H1 (cell line): ENCODE measurements at places on chromosomes 2 and 18.
A peak's percentile ranks its signal among the peaks of the same experiment; 100 is the strongest.

DNA sequence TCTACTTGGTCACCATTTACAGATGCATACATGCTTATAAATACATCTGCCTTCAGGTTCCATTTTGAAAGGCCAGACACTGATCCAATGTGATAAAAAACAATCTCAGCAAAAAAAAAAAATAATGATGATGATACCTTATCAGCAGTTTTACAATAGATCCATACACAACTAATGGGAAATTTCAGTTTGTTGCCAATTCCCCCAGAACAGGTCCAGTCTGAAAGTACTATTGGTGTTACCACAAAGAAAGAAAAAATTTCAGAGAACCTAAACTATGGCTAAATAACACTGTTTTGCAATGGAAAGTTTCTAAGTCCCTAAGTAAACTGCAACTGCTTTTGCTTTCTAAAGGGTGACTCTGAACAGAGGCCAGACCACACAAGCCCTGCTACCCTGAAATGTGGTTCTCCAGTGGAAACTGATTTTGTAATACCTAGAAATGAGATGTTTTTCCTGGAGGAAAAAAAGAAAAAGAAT, 54.1 kb downstream of the LPIN2 start:
- no peaks in the 10 kb centered on the region for H3K4me1 ChIP-seq
- DNase-seq = no peak
- no peaks in the 10 kb centered on the region; the same call in none of the 2 replicates for H3K36me3 ChIP-seq
- H3K27me3 ChIP-seq = no peaks in the 10 kb centered on the region
- no peak overlapping the region for H3K27ac ChIP-seq

- H3K27me3 ChIP-seq = no peaks in the 10 kb centered on the region
- H3K36me3 ChIP-seq = no peaks in the 10 kb centered on the region
- H3K27ac ChIP-seq = no peak overlapping the region
- H3K4me1 ChIP-seq = no peaks in the 10 kb centered on the region
- DNase-seq = no peak
Measured at GRCh38 chr2:134982603-134983002, 64.0 kb downstream of the CCNT2 start.

GRCh38 chr2:28952836-28953211, 28.3 kb upstream of the TOGARAM2 start:
- no peaks in the 10 kb centered on the region for H3K27me3 ChIP-seq
- H3K4me3 ChIP-seq = no peak overlapping the region
- peaks cover 20% of the 10 kb centered on the region for H3K36me3 ChIP-seq
- no peak overlapping the region for H3K27ac ChIP-seq
- peaks cover 4% of the 10 kb centered on the region; the same call in 1 of the 2 replicates for H3K4me1 ChIP-seq
- no peak for DNase-seq

- no peaks in the 10 kb centered on the region for H3K36me3 ChIP-seq
- H3K4me3 ChIP-seq = no peak overlapping the region
- H3K27me3 ChIP-seq = no peaks in the 10 kb centered on the region
Measured at GRCh38 chr2:162475661-162476060, 131.7 kb downstream of the GCA start.

- H3K27me3 ChIP-seq = no peaks in the 10 kb centered on the region
- H3K4me1 ChIP-seq = no peaks in the 10 kb centered on the region
- DNase-seq = no peak
- no peak overlapping the region for H3K4me3 ChIP-seq
Measured at GRCh38 chr2:214706986-214707385, 102.5 kb downstream of the BARD1 start.

GRCh38 chr18:51168026-51168742, 29.3 kb downstream of the MEX3C start:
- H3K4me1 ChIP-seq = peaks cover 14% of the 10 kb centered on the region
- H3K36me3 ChIP-seq = no peaks in the 10 kb centered on the region
- H3K27me3 ChIP-seq = no peaks in the 10 kb centered on the region; the same call in 1 of the 2 replicates

DNA sequence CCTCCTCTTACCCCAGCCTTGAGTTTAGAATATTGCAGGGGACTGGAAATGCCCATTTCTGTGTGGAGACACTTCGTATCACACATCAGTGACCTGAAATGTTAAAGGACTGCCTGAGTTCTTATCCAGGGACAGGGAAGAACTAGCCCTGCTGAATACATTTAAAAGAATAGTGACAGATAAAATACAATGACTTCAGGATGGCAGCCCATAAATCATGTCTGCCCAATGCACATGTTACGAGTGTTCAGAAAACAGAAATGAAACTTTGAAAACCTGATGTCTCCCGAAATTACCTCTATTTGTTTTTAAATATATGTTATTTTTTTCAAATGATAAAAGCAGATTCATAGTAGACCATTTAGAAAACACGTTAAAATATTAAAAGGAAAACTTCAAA, 22.3 kb upstream of the RAB12 start:
- H3K4me1 ChIP-seq = no peaks in the 10 kb centered on the region; the same call in 1 of the 2 replicates
- no peak for DNase-seq
- no peaks in the 10 kb centered on the region for H3K27me3 ChIP-seq
- H3K4me3 ChIP-seq = no peak overlapping the region
- H3K36me3 ChIP-seq = no peaks in the 10 kb centered on the region

GRCh38 chr2:96198921-96199320, 9.7 kb downstream of the STARD7 start:
- H3K27ac ChIP-seq = no peak overlapping the region
- H3K4me1 ChIP-seq = no peaks in the 10 kb centered on the region
- H3K27me3 ChIP-seq = no peaks in the 10 kb centered on the region

GRCh38 chr2:54708584-54709335, 14.7 kb upstream of the EML6 start:
- peak; percentile 73 for DNase-seq
- H3K4me1 ChIP-seq = no peaks in the 10 kb centered on the region
- peak overlapping the region; percentile 61 for H3K4me3 ChIP-seq
- no peak overlapping the region for H3K27ac ChIP-seq
- no peaks in the 10 kb centered on the region for H3K36me3 ChIP-seq

DNA sequence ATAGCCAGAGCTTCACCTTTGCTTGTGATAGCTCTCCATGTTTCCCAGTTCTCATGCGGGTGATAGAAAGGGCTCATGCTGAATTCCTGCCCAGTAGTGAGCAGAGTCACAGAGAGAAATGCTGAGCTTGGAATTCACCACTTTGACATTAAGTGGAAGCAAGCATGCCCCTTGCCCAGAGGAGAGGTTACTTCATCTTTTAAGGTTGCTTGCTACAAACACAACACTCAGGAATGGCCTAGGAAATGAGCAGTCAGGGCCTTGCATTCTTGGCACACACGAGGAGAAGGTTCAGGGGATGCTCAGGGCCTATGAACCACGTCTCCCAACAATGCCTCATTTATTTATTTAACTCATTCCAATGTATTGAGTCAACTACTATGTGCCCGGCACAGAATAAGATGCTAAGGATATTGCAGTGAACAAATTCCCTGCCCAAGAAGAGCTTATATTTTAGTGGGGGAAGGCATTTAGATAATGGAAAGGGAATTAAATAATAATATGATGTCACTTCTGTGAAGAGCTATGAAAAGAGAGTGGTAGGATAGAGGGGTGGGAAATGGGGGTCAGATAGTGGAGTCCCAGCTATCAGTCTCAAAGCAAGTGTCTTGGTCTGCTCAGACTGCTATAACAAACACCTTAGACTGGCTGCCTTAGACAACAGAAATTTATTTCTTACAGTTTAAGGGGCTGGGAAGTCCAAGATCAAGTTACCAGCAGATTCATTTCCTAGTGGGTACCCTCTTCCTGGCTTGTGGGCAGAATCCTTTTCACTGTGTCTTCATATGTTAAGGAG, 42.1 kb downstream of the DDX18 start:
- peaks cover 16% of the 10 kb centered on the region; the same call in 1 of the 2 replicates for H3K27me3 ChIP-seq
- H3K27ac ChIP-seq = no peak overlapping the region
- H3K36me3 ChIP-seq = no peaks in the 10 kb centered on the region
- H3K4me3 ChIP-seq = no peak overlapping the region

DNA sequence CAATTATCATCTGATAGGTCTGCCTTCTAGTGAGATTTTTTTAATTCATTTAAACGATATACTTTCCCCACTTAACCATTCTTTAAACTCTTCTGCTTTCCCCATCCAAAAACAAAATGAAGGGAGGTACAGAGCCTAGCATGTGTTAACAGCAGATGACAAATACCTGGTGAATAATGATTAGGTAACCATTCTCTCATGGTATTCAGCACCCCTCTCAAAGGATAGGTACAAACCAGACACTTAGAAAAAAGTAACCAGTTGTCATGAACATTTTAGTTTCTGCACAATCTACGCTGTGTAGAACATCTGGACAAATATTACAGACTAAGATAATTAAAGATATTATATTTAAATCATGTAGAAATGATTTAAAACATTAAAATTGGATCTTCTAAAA, 56.3 kb downstream of the DNAH7 start:
- no peak for DNase-seq
- H3K4me3 ChIP-seq = no peak overlapping the region
- H3K27me3 ChIP-seq = no peaks in the 10 kb centered on the region
- H3K4me1 ChIP-seq = no peaks in the 10 kb centered on the region
- H3K36me3 ChIP-seq = no peaks in the 10 kb centered on the region

- H3K36me3 ChIP-seq = no peaks in the 10 kb centered on the region
- no peaks in the 10 kb centered on the region for H3K27me3 ChIP-seq
- H3K4me3 ChIP-seq = no peak overlapping the region
- no peak for DNase-seq
- no peaks in the 10 kb centered on the region for H3K4me1 ChIP-seq
- H3K27ac ChIP-seq = no peak overlapping the region
Measured at GRCh38 chr18:41905786-41906527, 49.1 kb upstream of the PIK3C3 start.

- H3K36me3 ChIP-seq = no peaks in the 10 kb centered on the region
- no peak overlapping the region for H3K27ac ChIP-seq
- no peak overlapping the region for H3K4me3 ChIP-seq
- H3K4me1 ChIP-seq = no peaks in the 10 kb centered on the region
Measured at GRCh38 chr2:109508556-109508955, 105.2 kb downstream of the SEPTIN10 start.

DNA sequence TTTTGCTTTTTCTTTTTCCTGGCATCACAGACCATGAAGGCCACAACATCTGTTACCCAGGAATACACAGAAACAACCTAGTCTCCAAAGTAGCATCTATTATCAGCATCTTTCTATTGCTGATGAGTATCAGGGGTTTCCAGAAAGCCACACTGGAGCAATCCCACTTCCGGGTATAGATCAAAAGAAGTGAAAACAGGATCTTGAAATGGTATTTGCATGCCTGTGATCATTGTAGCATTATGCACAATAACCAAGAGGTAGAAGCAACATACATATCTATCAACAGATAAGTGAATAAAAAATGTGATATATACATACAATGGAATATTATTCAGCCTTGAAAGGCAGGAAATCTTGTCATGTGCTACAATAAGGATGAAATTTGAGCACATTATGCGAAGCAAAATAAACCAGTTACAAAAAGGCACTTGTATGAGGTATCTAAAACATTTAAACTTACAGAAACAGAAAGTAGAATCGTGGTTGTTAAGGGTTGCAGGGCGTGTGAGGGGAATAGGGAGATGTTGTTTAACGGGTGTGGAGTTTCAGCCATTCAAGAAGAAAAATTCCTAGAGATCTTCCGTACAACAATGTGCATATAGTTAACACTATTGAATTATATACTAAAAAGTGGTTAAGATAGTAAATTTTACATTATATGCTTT, 115.1 kb downstream of the KCNE4 start:
- no peak overlapping the region for H3K4me3 ChIP-seq
- H3K27ac ChIP-seq = no peak overlapping the region
- no peaks in the 10 kb centered on the region for H3K36me3 ChIP-seq
- DNase-seq = no peak
- H3K27me3 ChIP-seq = no peaks in the 10 kb centered on the region
- no peaks in the 10 kb centered on the region for H3K4me1 ChIP-seq

- H3K36me3 ChIP-seq = no peaks in the 10 kb centered on the region
- H3K27ac ChIP-seq = no peak within 1 kb of the TSS
Measured at GRCh38 chr2:86790676-86791572, at the start of gene CD8A. Gene CD8A (minus strand): TSS chr2:86790913. CDS start chr2:86790825, 88 bp downstream.

DNA sequence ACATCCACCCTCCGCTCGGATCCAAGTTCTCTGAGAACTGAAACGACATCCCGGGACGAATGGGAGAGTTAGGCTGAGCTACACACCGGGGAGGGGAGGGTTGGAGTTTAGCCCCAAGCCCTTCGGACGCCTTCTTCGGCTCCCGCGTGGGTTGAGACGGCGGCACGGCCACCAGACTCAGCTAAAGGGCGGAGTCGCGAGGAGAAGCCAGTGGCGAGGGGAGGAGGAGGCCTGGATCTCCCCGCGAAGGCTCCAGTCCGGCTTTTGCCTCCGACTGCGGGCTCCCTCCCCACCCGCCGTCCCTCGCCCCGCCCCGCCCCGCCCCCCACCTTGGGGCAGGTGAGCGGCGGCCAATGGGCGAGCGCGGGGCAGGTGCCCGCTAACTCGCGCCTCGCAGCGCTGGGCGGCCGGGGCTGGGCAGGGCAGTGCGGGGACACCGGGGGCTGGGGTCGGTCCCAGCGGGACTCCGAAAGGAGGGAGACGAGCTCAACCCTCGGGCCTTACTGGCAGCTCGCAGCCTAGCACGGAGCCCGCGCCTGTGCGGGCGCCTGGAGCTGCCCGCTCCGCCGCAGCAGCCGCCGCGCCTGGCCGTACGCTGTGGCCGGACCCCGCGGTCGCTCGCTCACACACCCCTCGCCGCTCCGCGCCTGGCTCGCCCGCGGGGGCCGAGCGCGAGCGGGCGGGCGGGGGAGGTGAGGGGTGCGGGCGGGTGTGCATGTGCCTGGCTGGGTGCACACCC, at the start of gene EMX1:
Gene EMX1 (plus strand): TSS at position 382 of the 739 bp plus-strand sequence. CDS start 334 bp downstream, at position 716.
- peaks cover 35% of the 10 kb centered on the region for H3K4me1 ChIP-seq
- H3K27me3 ChIP-seq = peaks cover 96% of the 10 kb centered on the region
- H3K27ac ChIP-seq = no peak within 1 kb of the TSS

- H3K27me3 ChIP-seq = no peaks in the 10 kb centered on the region
- H3K4me1 ChIP-seq = peaks cover 5% of the 10 kb centered on the region
- DNase-seq = no peak
- H3K27ac ChIP-seq = no peak overlapping the region
Measured at GRCh38 chr2:85278361-85278760, 49.4 kb downstream of the TGOLN2 start.

GRCh38 chr18:77671456-77672167, 422.0 kb downstream of the GALR1 start:
- 0 out of 2 replicates have a peak, but pooled peaks cover 2% of the 10 kb centered on the region for H3K4me1 ChIP-seq
- no peak overlapping the region for H3K4me3 ChIP-seq
- no peaks in the 10 kb centered on the region for H3K27me3 ChIP-seq
- no peak overlapping the region for H3K27ac ChIP-seq
- DNase-seq = no peak
- H3K36me3 ChIP-seq = no peaks in the 10 kb centered on the region

DNA sequence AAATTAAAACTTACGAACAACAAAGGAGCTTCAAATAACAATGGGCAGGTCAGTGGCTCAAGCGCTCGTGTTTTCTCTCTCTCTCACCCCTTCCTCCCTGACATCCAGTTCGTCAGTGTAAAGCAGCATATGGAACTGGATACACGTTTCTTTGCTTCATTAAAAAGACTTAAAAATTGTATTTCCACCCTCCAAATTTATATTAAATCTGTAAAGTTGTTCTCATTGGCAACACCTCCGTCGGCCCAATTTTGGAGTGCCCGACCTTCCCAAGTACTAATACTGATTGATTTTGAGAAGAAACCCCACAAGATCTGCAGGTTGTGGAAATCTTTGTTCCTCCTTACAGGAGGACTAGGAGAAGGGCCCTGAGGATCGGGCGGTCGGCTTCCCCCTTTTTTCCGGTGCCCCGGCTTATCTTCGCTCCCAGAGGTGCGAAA, 2.2 kb downstream of the TBR1 start:
- peaks cover 12% of the 10 kb centered on the region for H3K4me1 ChIP-seq
- H3K27ac ChIP-seq = no peak overlapping the region
- H3K36me3 ChIP-seq = no peaks in the 10 kb centered on the region; the same call in 1 of the 2 replicates
- H3K27me3 ChIP-seq = peaks cover 98% of the 10 kb centered on the region
- DNase-seq = no peak

GRCh38 chr2:181304011-181304844, 153.0 kb upstream of the ITGA4 start:
- no peaks in the 10 kb centered on the region for H3K36me3 ChIP-seq
- H3K4me3 ChIP-seq = no peak overlapping the region
- no peaks in the 10 kb centered on the region for H3K27me3 ChIP-seq
- no peak overlapping the region for H3K27ac ChIP-seq
- DNase-seq = no peak
